Panc1 (cell line): ENCODE measurements at places on chromosomes 7 and 10.

GRCh38 chr7:150631084-150631826 is 930 bp downstream of the GIMAP6 start:
- no peak for DNase-seq

DNA sequence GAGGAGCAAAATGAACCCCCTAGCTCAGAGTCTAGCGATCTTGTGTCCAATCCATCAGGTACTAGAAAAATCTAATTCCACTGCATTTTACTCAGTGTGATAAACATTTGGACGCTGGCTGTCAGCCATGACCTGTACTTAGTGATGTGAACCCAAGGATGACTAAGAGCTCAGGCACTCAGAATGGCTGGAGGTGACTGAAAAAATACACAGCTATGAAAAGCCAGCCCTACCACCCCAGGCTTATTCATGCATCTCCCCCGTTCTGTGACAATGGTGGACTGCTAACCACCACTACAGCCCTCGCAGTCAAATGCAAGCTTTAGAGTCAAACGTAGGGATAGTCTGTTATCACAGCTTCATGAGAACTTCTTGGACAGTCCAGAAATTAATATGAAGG is 14.9 kb downstream of the AFAP1L2 start:
- no peak for DNase-seq

GRCh38 chr7:121604627-121605316 is 208.7 kb upstream of the FAM3C start:
- no peak for DNase-seq

- DNase-seq, result no peak
Measured at GRCh38 chr10:111836064-111836463, 347.5 kb downstream of the GPAM start.

DNA sequence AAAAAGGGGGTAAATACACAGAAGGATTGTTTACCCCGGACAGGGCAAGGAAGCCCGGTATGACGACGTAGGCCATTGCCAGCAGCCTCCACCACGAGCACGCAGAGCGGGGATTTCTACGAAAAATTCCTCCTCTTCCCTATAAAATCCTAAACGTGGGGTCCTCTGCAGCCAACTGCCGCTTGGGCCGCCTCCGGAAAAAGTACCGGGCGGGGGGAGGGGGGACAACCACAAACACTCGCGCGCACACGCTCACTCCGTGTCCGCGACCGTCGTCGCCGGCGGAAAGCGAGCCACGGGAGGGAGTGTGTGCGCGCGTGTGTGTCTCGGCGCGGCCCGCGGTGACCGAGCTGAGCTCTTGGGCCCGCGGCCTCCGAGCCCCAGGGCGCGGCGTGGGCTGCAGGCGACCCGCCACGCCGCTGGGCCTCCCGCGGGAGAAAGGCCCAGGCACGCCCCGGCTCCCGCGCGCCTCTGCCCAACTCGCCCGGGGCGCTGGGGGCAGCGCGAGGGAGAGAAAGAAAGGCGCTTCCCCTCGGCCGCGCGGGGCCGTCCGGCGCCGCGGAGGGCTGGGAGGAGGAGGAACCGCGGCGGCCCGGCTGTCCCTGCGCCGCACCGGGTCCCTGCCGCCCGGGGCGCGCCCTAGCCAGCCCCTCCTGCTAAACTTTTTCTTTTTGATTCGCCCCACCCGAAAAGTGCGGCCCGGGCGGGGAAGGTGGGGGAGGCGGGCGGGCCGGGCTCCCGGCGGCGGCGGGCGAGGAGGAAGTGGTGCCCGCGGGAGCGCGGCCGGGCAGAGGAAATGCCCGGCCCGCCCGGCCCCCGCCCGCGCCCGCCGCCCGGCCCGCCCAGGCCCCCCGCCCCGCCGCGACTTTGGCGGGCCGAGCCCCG is 1.5 kb downstream of the CTBP2 start:
- DNase-seq, result no peak

DNA sequence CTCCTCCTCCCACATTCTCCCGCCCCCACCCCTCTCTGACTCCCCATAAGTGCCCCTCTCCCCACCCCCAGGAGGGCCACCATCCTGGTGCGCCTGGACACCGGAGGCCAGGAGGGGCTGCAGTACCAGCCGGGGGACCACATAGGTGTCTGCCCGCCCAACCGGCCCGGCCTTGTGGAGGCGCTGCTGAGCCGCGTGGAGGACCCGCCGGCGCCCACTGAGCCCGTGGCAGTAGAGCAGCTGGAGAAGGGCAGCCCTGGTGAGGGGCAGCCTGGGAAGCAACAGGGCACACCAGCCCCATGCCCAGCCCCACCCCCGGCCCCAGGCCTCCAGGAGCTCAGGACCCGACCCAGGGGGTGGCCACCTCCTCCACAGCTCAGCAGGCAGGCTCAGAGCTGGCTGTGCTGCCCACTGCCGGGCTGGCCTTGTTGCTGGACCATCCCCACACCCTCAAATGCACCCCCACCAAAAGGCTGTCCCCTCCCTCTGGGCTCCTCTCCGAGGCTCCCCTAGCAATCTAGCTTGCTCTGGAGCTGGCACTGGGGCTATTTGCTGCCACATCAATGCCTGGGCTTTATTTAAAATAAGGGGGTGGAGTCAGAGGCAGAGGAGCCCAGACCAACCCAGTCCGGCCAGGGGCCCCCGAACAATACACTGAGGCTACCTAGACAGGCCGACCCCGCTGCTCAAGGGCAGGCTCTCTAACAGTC is 14.8 kb downstream of the ATG9B start:
- no peak for DNase-seq

GRCh38 chr10:62811159-62811875 is 4.8 kb downstream of the EGR2 start:
- no peak for DNase-seq

GRCh38 chr7:149216402-149216801 is 21.1 kb downstream of the ZNF282 start:
- no peak for DNase-seq

- DNase-seq, result no peak
Measured at GRCh38 chr10:71267508-71268240, 51.4 kb upstream of the SLC29A3 start.

GRCh38 chr7:123994449-123994848 is 38.4 kb downstream of the TMEM229A start:
- no peak for DNase-seq

DNA sequence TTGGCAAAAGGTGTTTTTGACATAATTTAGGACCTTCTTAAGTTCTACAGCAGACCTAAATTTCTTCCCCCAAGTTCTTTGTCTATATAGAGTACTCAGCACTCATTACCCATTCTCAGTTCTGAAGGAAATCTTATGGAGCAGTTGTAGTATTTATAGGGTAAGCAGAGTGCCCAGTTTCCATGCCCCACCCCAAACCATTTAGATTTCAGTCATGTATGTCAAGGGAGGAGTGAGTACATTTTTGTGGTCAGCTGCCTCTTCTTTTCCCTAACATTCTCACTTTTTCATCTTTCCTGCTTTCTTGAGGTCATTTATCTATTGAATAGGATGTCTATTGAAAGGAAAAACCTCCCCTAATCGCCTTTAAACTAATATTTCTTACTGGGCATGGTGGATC is 83.3 kb downstream of the KAT6B start:
- DNase-seq, result no peak

DNA sequence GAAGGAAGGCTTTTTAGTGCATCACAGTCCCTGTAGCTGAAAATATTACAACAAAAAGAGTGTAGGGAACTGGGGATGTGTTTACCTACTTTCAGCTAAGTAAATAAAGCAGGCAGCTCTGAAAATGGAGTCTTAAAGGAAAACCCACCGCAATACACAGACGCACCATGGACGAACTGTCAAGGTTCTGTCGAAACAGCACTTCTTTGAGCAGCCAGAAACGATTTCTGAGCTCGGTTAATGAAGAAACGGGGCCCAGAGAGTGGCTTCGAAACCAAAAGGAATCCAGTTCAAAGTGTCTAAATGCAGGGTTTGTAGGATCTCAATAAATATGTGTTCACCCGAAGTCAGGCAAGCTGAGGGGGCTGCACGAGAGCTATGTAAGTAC is 275.4 kb upstream of the NEBL start:
- DNase-seq, result no peak

GRCh38 chr7:134047675-134048074 is 79.5 kb upstream of the LRGUK start:
- DNase-seq, result no peak

DNA sequence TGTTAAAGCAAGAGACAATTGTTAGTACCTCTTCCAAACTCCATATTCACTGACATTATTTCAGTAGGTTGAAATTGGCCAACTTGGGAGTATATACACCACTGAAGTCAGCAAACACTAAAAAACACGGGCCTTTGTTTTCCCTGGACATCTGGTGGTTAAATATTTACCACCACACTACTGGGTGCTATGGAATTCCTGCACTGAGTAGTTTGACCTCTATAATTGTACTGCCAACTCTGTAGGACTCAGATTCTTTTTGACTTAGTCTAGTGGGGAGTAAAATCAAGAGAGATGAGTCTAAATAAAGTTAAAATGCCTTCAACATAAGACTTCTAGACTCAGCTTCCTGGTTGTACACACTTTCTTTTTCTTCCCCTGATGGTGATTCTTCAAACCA is 41.3 kb upstream of the TES start:
- DNase-seq, result no peak

DNA sequence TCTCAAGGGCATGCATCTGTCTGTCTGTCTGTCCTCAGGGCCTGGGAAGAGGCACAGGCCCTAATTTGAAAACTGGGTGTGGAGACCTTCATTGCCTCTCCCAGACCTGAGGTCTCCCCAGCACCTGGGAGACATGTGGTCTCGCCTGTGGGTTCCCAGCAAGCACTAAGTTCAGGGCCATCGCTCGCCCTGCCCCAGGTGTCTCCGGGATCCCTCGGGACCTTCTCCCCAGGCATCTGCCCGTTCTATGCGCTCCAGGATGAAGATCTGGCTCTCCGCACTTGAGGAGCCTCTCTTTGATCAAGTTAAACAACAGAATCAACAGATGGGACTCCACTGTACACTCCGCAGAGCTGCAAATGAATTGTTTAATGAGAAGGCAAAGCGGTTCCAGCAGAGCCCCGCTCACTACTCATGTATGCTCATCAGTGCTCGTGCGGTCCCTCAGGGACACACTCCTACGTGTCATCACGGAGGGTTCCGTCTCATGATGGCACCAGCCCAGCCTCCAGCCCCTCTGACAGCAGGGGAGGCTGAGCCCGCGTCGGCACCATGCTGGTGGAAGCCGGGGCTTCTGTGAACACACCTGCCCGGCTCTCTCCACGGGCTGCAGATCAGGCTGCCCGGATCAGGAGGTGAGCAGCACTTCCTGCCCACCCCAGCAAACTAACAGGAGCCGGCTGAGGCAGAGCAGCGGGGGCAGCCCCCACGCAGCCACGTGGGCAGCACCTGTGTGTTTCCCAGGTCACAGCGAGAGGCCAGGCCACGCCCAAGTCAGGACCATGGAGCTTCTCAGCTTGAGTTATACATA is 132.8 kb downstream of the TCERG1L start:
- DNase-seq, result no peak

- DNase-seq, result no peak
Measured at GRCh38 chr10:124685261-124685660, 58.9 kb downstream of the FAM53B start.

DNA sequence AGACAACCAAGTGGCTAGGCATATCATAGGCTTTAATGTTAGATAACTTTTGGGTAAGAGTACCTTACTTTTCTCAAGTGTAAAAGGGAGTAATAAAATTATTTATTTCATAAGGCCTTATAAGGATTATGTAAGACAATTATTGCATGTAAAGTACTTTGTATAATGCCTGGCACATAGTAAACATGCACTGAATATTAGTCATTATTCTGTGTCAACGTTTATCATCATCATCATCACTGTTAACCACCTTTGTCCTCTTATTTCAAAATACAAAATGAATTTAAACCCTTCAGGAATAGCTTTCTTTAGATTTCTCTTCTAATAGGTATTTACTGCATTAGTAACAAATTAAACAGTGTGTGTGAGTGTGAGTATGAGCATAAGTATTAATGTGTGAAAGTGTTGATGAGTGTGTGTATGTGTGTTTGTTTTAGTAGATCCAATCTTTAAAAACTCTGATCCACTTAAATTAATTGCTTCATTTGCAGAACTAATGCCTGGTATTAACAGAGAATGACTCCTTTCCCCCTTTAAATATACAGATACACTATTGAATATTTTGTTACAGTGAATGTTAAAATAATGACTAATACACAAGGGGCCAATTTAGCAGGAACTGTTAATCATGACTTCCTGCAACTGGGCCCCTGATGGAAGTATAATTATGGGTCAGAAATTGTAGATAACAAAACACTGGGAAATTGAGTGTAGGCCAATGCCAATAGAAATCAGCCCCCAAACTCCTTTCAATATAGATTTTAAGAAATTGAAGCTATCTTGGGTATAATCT is 213.3 kb upstream of the FZD8 start:
- DNase-seq, result no peak

DNA sequence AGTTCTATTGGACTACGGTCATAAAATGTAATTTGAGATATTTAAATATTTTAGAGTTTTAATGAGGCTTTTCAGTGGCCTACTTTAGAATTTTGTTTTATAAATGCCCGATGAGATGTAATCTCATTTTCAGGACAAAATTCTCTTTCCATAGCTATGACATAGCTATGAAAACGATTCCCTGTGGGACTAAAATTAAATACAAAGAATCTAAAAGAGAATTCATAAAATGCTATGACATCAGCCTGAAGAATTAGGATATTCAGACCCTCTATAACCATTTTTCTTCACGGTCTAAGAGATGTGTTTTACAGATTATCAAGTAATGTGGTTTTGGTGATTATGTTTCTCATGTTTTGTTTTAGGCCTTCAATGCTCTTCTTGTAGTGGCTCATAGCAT is 48.2 kb upstream of the ODAD2 start:
- DNase-seq, result no peak

DNA sequence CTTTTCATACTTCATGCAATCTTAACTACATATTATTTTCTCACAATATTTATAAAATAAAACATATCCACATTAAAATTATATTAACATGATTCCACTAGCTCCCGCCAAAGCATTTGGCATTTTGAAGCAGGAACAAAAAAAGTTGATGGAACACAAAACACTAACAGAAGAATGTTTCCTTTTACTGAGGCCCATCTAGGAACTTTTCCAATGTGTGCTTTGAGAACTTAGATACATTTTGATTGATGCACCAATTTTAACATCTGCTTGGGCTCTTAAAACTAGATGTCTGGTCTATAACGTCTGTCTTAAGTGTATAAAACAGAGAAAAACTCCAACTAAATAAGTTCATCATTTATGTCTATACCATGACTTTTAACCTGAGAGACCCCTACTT is 1214.8 kb downstream of the SORCS1 start:
- DNase-seq, result no peak

DNA sequence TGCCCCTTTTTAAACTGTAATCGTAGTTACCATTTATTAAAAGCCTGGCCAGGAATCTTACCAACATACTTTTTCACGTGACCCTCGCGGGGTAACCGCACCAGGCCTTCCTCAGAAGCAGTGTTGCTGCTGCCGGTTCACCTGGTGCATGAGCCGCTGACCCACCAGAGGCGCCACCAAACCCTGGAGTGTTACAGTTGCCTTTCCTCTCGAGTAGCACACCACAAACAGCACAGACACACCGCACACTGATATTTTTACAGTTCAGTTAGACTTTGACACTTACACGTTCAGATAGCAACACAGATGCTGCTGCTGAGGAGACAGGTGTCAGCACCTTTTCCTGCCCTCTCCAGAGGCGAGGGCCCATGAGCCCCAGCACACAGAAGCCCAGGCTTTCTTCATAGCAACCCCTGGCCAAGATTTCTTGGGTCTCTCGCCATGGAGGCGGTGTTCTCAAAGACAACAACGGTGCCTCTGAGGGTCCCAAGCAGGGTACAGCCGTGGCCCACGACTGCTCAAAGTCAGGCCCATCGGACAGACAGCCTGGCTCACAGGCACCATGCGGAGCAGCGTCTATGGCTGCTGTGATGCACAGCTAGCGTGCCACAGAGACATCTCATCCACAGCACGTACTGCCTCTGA is 123.1 kb downstream of the DIP2C start:
- DNase-seq, result no peak
